ENCODE measurements at places on chromosomes 12 and 14. TPM values are rescaled to one million over a fixed set of nuclear protein-coding genes. Genes with fewer than 3 reads are reported as not detected.

C1QL4 gene
- not detected for total RNA-seq

LMO3 gene
- not detected for total RNA-seq

TAS2R30 gene
- 0.73 TPM for total RNA-seq

TBC1D30 gene
- 13.8 TPM for total RNA-seq

DENND5B gene
- 10.7 TPM for total RNA-seq

IGF1 gene
- 0.39 TPM for total RNA-seq

CD163 gene
- total RNA-seq = not detected

ANKRD33 gene
- 1.2 TPM for total RNA-seq

ARHGEF25 gene
- total RNA-seq = 2.0 TPM

HNF1A gene
- not detected for total RNA-seq

DTD2 gene
- 18.0 TPM for total RNA-seq

MGP gene
- total RNA-seq = 9.1 TPM

TAS2R8 gene
- not detected for total RNA-seq

RAPGEF3 gene
- total RNA-seq = 24.4 TPM

TGM1 gene
- total RNA-seq = 0.64 TPM

SNAPC1 gene
- 9.7 TPM for total RNA-seq

Measured in glomerular endothelial cell (primary cell).